ENCODE measurements at places on chromosomes 5 and 9.

DNA sequence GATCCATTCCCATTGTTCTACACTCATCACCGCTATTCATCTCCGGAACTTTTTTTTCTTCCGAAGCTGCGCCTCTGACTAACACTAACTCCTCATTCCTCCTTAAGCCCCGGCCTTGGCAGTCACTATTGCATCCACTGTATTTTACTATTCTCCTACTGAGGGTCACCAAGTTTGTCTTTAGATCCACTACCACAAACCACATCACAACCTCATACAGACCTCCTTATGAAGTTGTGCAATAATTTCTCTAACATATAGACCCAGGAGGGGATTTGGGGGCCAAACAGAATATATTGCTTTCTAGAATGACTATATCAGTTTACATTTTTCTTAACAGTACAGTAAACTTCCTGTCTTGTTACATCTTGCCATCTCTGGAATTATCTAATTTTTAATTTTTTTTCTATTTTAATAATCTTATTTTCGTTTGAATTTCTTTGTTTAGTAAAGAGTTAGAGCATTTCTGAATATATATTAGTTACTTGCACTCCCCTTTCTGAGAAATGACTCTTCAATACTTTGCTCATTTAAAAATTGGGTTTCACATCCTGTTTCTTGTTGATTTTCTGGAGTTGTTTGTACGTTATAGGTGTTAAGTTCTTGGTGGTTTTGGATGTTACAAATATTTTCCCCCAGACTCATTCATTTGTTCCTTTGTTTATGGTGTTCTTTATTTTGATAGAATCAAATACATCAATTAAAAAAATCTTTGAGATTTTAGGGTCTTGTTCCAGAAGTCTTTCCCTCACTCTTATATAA, 37.1 kb downstream of the DMRT2 start:
- DNase-seq, result no peak

DNA sequence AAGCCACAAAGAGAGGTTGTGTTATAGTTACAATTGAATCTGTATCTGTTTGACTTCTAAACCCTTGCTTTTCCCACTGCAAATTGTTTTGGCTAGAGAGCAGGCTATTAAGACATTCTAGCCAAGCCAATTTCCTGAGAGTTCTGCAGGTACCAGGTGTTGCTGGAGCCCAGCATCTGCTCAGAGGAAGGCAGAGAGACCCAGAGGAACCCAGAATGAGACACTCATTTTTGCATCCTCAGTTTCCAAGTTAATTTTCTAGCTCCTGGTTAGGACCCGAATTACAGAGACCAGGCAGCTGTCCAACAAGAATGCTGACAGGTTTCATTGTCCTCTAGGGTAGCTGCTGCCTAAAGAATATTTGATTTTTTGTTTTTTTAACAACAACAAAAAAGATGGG, 266.2 kb downstream of the TRIM32 start:
- DNase-seq, result no peak

- no peak for DNase-seq
Observed at GRCh38 chr5:14659821-14660607, 4.5 kb upstream of the OTULIN start.

- no peak for DNase-seq
Observed at GRCh38 chr9:129170229-129170628, 7.8 kb downstream of the IER5L start.

DNA sequence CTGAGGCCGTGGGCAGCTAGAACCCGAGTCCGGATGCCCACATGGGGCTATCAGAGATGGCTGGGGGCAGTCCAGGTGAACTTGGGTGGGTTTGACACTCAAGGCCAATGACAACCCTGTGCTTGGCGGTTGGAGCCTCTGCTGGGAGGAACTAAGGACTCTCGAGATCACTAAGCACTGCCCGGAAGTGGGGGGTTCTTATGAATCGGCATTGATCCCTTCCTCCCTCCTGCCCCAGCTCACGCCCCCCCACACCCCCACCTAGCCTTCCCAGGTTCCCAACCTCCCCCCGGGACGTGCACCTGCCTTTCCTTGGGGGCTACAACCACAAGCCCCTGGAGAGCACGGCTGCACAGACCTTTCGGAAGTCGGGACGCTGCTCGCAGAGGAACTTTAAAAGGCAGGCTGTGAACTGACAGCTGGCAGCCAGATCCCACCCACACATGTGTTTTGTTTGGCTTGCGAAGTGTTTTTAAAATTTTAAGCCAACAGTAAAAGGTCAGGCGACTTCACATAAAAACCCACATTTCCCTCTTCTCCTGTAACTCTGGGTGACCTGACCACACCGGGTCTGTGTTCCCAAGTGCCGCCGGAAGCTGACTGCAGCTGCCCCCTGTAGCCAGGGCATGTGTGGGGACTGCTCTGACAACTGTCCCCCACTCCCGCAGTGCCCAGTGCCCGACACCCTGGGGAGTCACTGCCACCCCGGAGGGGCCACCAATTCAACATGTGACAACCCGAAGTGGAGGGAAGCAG, 5.1 kb upstream of the RALGDS start:
- DNase-seq, result no peak

- DNase-seq, result no peak
Observed at GRCh38 chr5:14917719-14918118, 46.1 kb upstream of the ANKH start.

GRCh38 chr5:154811653-154812465, 38.5 kb downstream of the FAXDC2 start:
- DNase-seq, result peak; percentile 55

GRCh38 chr5:9500625-9501024, 45.2 kb downstream of the SEMA5A start:
- no peak for DNase-seq

All from effector CD4-positive, alpha-beta T cell (primary cell).